GM12864 (cell line): ENCODE measurements at places on chromosomes 4 and X.

DNA sequence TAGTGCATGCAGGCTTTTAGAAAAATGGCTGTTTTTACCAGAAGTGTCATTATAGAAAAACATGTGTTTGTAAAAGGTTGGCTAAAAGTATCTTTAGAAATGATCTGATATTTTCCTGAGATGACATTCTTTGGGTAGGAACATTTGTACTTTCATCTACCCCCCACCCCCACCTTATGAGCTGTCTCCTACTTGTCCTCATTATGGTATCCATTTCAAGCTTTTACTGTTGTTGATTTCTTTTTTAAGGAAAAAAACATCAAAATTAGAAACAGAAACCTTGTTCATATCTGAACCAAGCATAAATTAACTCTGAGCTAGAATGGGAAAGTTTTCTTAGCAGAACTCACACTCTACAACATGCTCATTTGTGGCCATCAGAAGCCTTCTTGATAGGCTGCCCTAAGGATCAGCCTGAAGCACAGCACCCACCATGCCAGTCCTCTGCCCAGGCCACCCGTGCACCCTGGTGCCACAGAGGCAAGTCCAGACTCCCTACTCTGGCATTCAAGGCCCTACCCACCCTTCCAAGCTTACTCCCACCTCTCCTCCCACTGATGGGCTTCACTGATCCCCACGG lies 49.4 kb downstream of the NSG1 start:
- no peak for DNase-seq

- peak; percentile 85 for DNase-seq
Measured at GRCh38 chr4:105708181-105709080, at the start of the genes GSTCD and INTS12. Gene GSTCD (plus strand): TSS chr4:105708784. CDS start chr4:105717614, 8,830 bp downstream. Gene INTS12 (minus strand): TSS chr4:105708689. CDS start chr4:105700005, 8,684 bp downstream.

- DNase-seq: no peak
Measured at GRCh38 chrX:65990702-65991101, 49.2 kb downstream of the VSIG4 start.

GRCh38 chr4:179664430-179665027 lies 2222.3 kb upstream of the AGA start:
- no peak for DNase-seq

DNA sequence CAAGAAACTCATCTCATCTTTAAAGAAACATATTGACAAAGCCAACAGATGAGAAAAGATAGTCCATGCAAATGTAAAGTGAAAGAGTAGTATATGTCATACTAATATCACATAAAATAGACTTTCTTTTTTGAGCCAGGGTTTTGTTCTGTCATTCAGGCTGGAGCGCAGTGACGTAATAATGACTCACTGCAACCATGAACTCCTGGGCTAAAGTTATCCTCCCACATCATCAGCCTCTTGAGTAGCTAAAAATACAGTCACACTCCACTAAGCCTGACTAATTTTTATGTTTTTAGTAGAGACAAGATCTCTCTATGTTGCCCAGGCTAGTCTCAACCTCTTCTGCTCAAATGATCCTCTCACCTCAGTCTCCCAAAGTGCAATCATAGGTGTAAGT lies 51.8 kb upstream of the TRAM1L1 start:
- DNase-seq: no peak

DNA sequence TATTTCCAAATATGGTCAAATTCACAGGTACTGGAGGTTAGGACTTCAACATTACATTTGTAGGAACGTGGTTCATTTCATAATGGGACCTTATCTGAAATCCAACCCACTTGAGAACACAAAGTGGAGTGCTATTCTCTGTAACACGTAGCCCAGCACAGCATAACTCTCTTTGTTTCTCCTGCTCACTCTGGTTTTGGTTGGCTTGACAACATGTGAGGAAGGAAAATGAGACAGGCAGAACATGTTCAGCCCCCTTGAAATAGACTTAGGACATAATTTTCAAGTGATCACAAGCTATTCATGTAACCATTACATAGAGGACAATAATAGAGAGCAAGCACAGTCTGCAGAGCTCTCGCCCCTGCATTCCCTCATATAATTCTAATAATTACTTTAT lies 115.1 kb upstream of the SMIM10 start:
- no peak for DNase-seq

DNA sequence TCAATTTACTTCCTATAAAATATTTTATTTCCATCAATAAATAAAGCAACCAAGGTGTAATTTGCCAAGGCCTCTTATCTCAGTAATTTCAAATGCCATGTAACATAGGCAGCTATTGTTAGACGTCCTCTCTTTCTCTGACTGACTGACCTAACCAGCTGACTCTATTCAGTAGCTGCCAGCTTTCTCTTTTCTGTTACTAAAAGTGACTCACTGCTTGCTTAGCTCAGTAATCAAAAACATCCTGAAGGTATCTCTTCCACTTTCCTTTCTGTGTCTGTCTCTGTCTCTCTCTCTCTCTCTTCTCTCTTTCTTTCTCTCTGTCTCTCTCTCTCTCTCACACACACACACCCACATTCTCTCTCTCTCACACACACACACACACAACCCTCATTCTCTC lies 134.2 kb downstream of the SPOCK3 start:
- DNase-seq: no peak

DNA sequence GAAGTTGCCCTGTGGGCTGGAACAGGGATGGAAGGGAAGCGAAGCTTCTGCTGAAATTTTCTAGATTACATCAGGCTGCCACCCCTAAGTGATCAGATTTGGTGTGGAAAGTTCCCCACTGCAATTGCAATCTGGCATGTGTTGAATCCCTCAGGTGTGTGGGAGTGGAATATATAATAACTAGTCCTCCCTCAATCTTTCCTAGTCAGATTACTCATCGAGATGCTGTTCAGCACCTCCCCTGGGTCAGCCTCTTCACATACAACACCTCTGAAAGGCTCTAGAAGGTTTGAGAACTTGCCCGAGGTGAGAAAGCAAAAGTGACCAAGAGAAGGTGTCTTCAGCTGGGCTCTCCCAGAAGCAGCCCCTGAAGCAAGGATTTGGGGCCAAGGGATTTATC lies 336.8 kb downstream of the BCOR start:
- DNase-seq: no peak

- no peak for DNase-seq
Measured at GRCh38 chr4:19349416-19349815, 902.3 kb upstream of the SLIT2 start.

- DNase-seq: no peak
Measured at GRCh38 chr4:6478546-6479220, 6.3 kb upstream of the PPP2R2C start.

DNA sequence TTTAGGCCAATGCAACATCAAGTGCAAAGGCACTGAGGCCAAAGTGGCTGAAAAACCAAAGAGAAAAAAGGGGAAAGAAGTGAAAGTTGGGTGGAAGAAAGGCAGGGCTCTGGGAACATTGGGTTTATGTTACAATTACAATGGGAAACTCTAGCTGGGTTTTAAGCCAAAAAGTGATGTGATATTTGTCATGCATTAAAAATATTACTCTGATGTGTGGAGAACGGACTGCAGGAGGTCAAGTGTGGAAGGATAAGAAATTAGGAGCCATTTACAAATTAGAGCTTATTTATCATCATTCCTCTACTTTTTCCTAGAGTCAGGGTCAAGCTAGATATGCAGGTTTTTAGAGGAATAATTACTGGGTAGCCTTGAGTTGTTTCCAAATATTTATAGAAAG lies 516.8 kb downstream of the INPP4B start:
- DNase-seq: no peak

GRCh38 chr4:16820329-16820728 lies 78.1 kb downstream of the LDB2 start:
- no peak for DNase-seq

GRCh38 chr4:8392591-8393190 lies 47.8 kb downstream of the ACOX3 start:
- no peak for DNase-seq

- no peak for DNase-seq
Measured at GRCh38 chrX:27307546-27307945, 155.6 kb downstream of the PPP4R3C start.

- no peak for DNase-seq
Measured at GRCh38 chrX:144566592-144566991, 680.7 kb upstream of the SPANXN1 start.

DNA sequence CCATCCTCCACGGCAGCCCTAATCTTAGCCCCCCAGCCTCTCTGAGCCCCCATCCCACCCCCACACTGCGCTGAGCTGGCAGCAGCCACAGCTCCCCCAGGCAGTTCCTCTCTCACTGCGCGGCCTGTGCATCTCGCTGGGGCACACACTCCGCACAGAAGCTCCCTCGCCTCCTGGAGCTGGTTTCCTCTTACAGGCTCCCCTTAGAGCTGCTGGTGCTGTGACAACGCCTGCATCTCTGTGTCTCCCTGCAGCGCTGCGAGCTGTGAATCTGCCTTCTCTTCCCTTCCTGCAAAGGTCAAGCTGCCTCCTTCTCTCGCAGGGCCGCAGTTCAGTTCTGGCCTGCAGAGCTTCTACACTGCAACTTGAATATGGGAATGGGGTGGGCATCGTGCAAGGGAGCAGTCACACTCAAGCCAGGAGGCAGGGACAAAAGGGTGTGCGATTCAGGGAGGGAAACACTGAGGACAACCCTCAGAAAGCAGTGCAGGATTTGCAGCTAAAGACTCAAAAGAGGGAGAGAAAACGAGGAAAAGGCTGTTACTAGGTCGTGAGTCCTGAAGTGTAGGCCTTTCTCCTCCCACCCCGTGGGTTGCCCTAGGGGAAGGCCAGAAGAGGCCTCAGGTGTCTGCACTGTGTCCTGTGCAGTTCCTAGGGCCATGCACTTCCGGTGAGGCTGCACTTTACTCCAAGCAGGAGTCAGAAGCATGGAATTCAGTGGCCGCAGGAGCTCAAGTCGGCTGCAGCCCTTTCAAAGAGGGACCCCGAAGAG lies 87.0 kb downstream of the BCOR start:
- DNase-seq: no peak

DNA sequence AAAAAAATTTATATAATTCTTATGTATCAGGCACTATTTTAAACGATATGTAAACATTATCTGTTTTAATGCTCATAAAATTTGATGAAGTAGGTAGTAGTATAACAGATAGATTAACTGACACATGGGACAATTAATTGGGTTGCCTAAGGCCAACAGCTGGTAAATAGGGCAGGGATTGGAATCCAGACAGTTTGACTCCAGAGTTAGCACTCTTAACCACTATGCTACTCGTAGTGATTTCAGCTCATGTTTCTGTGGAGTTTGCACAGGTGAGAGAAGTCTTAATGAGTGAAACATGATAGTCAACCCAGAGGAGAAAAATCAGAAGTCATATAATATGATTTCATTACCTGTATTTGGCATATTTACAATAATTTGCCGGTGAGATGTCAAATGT lies 126.0 kb upstream of the WDFY3 start:
- no peak for DNase-seq

DNA sequence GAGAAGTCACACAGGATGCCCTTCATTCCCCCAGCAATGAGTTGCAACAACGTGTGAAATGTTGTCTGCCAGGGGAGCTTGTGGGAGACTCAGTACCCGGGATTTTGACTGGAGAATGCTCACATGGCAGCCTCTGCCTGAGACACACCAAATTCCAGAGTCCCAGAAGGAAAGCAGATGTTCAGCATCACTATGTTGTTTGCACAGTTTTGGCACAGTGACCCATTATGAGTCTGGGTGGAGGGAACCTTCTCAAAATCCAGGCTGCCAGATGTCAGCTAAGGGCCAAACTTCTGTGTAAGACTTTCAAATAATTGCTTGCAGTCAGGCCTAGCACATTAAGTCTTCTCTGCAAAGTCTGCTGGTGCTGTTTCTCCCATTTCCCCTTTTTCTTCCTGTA lies 1029.7 kb upstream of the TENM3 start:
- no peak for DNase-seq

DNA sequence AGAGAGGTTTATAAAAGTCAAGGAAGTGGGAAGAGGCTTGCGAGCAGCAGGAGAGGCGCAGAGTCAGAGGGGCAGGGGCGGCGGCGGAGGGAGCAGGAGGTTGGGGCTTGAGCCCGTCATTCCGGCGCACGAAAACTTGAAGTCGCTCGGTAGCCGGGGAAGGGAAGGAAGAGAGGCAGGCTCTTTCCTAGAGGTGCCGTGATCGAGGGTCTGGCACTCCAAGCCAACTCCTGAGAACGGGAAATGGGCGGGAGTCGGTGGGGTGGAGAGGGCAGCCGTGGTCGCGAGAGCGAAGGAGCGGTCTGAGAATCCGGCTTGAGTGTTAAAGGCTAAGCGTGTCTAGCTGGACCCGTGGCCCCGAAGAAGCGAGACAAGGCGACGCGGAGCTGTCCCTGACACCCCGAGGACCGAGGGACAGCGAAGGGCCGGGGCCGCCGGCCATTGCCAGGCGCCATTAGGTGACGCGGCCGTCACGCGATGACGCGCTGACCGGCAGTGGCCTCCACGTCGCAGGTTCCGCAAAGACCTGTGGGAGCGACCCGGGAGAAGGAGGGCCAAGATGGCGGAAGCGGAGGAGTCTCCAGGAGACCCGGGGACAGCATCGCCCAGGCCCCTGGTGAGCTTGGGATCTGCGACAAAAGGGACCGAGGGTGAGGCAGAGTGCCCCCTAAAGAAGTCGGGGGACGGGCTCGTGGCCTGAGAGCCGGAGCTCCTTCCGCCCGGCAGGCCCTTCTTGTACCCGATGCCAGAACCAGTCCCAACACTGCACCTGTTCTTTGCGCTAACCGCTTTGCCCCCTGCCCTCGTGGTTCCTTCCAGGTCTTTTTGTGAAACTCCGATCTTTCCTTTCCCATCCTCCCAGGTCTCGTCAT lies at the start of gene YIPF6:
Gene YIPF6 (plus strand): TSS at position 544 of the 872 bp plus-strand sequence. CDS start 16 bp downstream, at position 560.
- DNase-seq: no peak

DNA sequence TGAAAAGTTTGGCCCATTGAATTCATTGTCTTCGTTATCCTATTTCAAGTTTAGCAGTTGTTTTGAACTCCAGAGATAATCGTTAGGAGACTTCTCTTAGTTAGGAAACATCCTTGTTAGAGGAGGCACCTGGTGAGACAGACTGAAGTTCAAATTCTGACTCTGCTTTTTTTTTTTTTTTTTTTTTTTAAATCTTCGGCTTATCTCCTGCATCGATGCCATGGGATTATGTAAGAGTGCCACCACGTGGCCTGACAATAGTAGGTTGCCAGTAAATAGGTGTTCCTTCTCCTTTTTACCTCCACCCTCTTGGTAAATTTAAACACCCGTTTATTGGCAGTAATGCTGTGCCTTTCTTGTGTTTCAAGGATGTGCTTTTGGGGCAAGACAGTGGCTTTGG lies 149.3 kb downstream of the SOWAHB start:
- no peak for DNase-seq

DNA sequence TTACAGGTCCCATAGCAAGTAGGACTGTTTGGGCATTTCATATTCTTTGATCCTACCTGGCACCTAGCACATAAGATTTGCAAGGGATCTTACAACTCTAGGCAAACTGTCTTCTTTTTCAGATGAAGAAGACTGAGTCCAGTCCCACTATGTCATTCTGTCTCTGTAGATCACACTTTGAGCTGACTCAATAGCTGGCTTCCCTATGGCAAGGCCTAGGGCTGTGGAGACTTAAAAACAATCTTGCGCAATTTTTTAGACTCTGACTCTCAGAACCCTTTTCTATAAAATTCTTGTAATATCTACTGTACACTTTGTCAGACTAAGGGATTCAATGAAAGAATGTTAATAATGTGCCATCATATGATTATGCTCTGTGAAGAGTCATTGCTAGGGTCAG lies 26.7 kb downstream of the OTC start:
- DNase-seq: no peak

- peak; percentile 34 for DNase-seq
Measured at GRCh38 chr4:38411092-38411491, 252.9 kb upstream of the KLF3 start.

GRCh38 chr4:173273941-173274340 lies 60.2 kb downstream of the HMGB2 start:
- no peak for DNase-seq

- no peak for DNase-seq
Measured at GRCh38 chr4:106316773-106317409, 541 bp downstream of the AIMP1 start.

- no peak for DNase-seq
Measured at GRCh38 chrX:71440401-71440800, 74.2 kb downstream of the TAF1 start.
